ENCODE measurements at places on chromosomes 12 and 14.

- DNase-seq: no peak
Observed at GRCh38 chr12:18071336-18071735, 18.7 kb downstream of the RERGL start.

DNA sequence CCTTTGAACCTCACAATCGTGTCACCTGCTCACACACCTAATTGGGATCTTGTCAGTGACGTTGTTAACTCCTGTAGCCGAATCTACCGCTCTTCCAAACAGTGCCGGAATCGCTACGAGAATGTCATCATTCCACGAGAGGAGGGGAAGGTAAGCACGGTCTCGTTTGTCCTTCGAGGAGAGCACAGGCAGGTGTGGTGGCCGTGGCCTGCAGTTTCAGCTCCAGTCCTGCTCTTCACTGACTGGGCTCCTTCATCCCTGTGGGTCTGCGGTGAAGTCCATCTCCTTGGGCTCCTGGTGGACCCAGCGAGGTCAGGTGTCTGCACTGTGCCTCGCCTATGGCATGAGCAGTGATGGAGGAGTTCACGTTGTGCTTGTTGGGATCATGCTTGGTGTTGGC, 96.0 kb downstream of the EP400 start:
- no peak for DNase-seq

GRCh38 chr14:67413806-67414769, 2.1 kb upstream of the PLEK2 start:
- peak; percentile 22 for DNase-seq

DNA sequence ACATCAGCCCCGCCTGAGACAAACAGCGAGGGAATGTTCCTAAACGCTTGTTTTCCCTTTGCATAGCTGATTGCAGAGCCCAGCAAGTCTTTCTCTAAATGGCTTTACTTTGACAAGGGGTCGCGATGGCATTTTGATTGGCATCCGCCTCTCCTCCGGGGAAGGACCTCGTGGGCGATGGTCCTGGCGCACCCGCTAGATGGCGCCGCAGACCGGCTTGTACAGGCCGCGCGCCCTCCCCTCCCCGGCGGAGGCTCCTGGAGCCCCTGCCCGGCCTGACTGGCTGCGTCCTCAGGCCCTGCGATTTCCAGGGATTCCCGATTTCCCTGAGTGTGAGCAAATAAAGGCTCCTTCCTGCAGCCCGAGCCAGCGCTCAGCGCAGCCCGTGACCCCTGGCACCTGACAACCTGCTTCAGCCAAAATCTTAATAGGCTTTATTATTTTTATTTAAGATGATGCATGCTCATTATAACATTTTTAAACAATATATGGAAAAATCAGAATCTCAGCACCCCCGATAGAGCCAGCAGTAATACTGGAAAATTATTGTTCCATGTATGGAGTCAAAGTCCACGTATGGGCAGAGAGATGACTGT, 468.3 kb downstream of the AACS start:
- DNase-seq: no peak

DNA sequence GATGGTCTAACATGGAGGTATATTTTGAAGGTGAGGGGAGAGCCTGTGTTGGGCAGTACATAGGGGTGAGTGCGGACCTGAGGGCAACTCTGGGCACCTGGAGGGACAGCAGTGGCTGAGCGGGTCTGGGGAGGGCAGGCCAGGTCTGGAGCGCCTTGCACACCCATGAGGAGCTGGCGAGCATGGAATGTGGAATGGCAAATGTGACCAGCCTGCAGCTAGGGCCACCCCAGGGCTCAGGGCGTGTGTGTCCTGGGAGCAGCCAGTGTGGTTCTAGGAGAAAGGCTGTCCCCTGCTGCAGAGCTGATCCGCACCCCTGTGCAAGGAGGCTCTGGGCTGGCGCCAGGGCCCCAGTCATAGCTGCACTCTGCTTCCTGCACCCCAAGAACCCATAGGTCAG, 24.5 kb downstream of the BCL7A start:
- DNase-seq: no peak

DNA sequence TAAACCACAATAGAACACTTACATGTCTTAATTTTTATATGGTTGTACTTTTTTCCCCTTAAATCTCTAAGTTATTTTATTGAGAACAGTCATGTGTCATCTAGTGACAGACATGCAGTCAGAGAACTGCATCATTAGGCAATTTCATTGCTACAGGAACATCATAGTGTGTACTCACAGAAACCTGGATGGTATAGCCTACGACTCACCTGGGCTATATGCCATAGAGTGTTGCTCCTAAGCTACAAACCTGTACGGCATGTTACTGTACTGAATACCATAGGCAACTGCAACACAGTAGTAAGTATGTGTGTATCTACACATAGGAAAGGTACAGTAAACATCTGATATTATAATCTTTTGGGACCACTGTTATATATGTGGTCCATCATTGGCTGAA, 557.6 kb downstream of the PRKD1 start:
- DNase-seq: no peak

DNA sequence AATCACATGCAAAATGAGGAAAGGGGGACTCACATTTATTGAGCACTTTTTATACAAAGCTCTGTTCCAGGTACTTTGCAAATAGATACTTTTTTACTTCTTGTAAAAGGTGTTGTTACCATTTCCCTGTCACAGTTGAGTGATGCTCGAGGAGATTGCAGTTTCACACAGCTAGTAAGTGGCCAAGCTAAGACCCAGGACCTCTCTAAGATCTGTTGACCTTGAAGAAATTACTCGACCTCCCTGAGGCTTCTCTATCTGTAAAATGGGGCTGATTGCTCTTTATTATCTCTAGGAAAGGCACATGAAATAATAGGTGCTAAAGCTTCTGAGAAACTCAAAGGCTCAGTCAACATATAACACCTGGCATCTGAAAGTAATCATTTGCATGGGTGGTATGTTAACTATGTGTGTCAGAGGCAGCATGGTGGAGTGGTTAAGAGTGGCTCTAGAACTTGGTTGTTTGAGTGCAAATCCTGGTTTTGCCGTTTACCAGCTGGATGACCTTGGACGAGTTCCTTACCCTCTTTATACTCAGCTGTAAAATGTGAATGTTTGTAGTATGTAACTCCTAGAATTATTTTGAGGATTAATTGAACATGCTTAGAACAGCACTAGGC, 41.5 kb downstream of the IFT81 start:
- no peak for DNase-seq

- peak; percentile 50 for DNase-seq
Observed at GRCh38 chr14:92513204-92513965, at the start of gene RIN3. Gene RIN3, plus strand, starts transcription at chr14:92513781. Its CDS starts 152 bp downstream, at chr14:92513933.

DNA sequence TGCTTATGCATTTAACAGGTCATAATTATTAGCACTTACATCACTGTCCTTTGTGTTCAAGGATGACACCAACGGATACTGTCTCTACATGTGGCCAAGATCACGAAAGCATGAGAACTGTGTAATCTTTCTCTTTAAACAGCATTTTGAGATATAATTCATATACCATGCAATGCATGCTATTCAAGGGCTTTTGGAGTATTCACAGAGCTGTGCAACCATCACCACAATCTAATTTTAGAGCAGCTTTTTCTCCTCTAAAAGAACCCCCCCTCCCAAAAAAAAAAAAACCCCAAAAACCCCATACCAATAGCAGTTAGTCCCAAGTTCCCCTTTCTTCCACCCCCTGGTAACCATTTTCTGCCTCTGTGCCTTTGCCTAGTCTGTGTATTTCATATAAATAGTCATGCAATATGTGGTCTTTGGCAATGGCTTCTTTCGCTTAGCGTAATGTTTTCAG, 60.6 kb downstream of the SPRING1 start:
- no peak for DNase-seq

- DNase-seq: no peak
Observed at GRCh38 chr12:94819011-94819410, 168.7 kb upstream of the TMCC3 start.

- DNase-seq: no peak
Observed at GRCh38 chr12:64876388-64877071, 52.1 kb downstream of the TBC1D30 start.

GRCh38 chr14:59244581-59244980, 56.1 kb downstream of the DAAM1 start:
- no peak for DNase-seq

GRCh38 chr12:45959728-45960127, 30.6 kb downstream of the SCAF11 start:
- DNase-seq: no peak

GRCh38 chr12:80513211-80513610, 69.2 kb downstream of the PTPRQ start:
- DNase-seq: no peak

- DNase-seq: no peak
Observed at GRCh38 chr14:93201155-93201704, 5.6 kb downstream of the GON7 start.

DNA sequence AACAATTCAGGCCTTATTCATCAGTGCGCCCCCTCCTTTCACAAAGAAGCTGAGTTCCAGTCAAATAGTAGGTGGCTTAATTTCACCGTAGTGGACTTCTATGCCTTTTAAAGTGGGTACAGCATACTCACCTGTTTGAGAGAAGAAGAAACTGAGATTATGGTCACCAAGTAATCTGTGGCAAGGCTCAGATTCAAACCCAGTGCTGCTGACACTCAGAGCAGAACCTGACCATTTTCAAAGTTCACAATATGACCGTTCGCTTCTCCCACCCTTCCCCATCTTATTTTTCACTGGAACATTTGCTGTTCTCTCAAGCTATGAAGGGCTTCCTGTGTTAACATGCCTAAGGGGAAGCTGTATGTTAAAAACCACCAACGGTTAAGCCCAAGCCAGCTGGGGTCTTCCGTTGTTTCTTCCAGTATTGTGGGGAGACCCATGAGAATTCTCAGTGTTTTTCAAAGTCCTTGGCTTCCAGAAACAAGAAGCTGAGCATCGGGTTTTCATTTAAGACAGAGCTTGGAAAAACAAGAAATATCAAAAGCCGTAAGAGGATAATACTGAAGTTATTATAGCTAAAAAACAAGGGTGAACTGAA, 6.1 kb upstream of the PSMA6 start:
- no peak for DNase-seq

DNA sequence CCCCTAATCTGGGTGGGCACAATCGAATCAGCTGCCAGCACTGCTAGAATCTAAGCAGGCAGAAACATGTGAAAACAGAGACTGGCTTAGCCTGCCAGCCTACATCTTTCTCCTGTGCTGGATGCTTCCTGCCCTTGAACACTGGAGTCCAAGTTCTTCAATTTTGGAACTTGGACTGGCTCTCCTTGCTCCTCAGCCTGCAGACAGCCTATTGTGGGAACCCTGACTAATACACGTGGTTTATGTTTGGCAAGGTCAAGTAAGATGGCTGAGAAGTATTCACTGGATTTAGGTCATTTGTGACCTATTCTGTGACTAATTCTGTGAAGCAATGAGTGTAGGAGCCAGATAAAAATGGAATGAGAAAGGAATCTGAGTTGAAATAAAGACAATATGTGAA, 11.0 kb downstream of the GPR135 start:
- DNase-seq: no peak

- DNase-seq: no peak
Observed at GRCh38 chr12:13472690-13473089, 276.2 kb downstream of the EMP1 start.

- no peak for DNase-seq
Observed at GRCh38 chr14:68513137-68513536, 279.7 kb downstream of the ZFP36L1 start.

GRCh38 chr12:2638273-2639019, 156.3 kb upstream of the FKBP4 start:
- DNase-seq: no peak

- no peak for DNase-seq
Observed at GRCh38 chr14:65193916-65194590, 91.7 kb upstream of the MAX start.

DNA sequence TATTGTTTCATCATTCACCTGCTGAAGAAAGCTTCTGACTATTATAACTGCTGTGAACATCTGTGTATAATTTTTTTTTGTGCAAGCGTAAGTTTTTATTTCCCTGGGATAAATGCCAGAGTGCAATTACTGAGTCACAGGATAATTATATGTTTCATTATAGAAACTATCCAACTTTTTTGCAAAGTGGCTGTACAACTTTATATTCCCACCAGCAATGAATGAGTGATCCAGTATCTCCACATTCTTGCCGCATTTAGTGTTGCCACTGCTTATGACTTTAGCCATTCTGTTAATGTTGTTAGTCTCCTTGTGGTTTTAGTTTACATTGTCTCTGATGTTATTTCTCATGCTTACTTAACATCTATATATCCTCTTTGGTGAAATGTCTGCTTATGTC, 88.1 kb upstream of the CCDC175 start:
- no peak for DNase-seq

- peak; percentile 4 for DNase-seq
Observed at GRCh38 chr12:117587631-117588287, 226.3 kb upstream of the NOS1 start.

GRCh38 chr14:54722791-54723432, 156.0 kb downstream of the SAMD4A start:
- no peak for DNase-seq

- peak; percentile 31 for DNase-seq
Observed at GRCh38 chr12:47838286-47838931, 18.7 kb upstream of the HDAC7 start.

GRCh38 chr12:68447797-68448260, 115.7 kb upstream of the MDM1 start:
- DNase-seq: no peak

DNA sequence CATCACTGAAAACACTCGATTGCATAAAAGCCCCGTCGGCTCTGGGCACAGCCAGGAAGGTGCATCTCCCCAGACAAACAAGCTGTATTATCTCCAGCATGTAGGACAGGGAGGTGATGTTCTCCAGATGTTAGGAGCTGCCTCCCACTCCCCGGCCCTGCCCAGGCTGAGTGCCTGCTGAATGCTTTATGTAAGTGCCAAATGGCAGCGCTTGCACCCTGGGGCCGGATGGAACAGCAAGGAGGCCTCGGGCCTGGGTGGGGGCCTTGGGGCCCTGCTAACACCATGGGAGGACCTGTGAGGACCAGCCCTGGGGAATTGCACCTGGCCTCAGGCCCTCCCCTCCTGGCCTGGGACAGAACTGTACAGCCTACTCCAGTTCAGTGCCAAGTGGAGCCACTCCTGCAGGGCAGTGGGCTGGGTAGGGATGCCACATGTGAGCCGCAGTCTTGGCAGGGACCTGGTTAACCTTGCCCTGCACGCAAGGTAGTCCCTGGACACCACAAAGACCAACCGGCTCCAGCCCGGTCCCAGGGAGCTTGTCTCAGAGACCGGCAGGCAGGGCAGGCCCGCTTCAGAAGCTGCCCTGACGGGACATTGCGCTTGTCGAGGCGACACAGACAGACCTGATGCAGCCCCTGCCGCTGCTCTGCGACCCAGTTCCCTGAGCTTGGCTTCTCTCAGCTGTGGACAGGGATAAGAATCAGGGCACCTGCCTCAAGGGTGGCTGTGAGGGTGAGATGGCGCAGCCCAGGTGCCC, 35.3 kb upstream of the PPP1R13B start:
- DNase-seq: no peak

DNA sequence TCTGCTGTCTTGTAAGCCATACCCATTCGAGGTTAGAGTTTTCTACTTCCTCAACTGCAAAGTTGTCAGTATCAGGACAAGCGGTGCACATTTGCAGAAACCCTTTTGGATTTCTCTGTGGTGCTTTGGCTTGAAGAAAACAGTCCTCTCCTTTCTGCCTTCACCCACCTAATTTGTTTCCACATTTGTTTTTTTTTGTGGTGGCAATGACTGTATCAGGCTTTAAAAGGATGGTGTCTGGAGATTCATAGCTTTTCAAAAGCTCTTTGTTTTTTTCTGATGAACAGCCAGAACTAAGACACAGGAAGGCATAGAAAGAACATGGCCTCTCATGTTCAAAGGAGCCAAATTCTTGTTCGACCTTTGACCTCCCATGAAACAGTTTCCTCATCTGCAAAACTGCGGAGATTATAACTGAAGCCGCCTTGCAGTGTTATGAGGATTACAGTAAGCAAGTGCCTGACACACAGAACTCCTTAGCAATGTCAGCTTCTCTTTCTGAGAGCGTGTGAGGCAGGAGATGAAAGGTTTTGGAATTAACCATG, 270.6 kb upstream of the TBX3 start:
- DNase-seq: no peak
